Stimulated activated CD4-positive, alpha-beta T cell treated with anti-CD3 and anti-CD28 coated beads, Interleukin-4, amount 100 ng/mL, for 4 hours (primary cell): ENCODE measurements at places on chromosomes 2 and 18.

- no peak for DNase-seq
Observed at GRCh38 chr2:3986530-3987258, 283.3 kb downstream of the DCDC2C start.

DNA sequence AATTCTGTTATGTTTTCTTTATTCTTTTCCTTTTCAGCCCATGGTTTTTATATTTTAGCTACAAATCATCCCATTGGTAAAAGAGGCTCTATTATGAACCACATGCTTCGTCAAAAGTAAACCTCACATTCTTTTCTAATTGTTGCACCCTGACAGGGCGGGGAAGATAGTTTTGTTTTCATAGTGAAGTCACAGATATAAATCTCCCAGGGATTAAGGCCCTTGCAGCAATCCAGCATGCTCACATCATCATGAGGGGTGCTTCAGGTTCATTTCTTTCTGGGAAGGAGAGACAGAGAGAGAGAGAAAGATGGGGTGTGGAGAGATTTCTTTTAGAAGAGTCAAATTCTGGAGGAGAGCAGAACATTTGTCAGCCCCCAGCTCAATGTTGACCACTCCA is 124.5 kb upstream of the CDC42EP3 start:
- DNase-seq, result no peak

DNA sequence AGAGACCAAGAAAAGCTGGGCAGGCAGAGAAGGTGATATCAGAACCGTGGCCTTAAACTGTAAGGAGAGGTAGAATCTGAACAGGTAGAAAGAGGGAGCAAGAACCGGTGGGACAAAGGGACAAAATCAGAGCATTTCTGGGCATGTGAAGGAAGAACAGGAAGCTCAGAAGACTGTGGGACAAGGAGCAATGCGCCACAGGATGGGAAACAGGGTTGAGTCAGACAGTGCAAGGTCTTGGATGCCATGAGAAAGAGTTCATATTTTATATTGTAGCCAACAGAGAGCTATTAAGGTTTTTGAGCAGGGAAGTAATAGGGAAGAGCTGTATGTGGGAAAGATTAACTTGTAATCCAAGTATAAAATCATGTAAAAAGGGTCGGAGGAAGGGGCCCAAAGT is 106.4 kb upstream of the UGP2 start:
- no peak for DNase-seq

DNA sequence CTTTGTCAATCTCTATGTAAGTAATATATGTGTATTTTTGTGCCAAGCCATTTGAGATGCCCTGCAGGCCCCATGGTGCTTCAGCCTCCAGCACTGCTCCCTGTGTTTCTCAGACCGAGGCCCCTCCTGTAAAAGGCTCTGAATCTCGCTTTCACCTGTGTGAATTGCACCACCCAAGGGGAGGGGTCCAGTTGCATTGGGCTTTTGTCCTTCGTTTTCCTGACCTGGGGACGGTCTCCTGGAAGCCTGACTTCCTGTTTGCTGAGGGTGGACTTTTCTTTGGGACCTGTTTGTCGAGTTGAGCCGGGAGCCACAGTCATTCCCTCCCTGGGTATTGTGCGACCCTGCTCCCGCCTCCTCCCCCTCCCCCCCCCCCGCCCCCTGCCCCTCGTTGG is 48.9 kb downstream of the AGAP1 start:
- DNase-seq, result no peak

DNA sequence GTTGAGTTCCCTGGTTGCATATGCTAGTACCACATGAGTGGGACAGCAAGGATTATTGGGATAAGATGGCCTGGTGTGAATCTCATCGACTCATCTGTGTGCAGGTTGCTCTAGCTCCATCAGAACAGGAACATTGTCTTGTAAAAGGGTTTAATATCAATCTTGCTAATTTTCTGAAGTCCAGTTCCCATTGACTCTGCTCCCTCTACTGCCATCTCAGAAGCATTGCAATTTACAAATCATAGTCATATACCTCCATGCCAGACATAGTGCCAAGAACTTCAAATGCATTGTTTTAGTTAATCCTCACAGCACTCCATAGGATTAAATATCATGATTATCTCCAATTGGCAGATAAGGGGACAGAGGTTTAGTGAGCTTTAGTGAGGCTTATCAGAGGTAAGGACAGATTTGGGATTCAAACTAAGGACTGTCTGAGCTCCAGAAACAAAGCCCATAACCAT is 4.8 kb upstream of the STAT4 start:
- no peak for DNase-seq

GRCh38 chr2:105328281-105329196 is 996 bp downstream of the TGFBRAP1 start:
- DNase-seq, result peak; percentile 5

GRCh38 chr2:205698286-205699268 is 16.3 kb downstream of the NRP2 start:
- DNase-seq, result no peak

DNA sequence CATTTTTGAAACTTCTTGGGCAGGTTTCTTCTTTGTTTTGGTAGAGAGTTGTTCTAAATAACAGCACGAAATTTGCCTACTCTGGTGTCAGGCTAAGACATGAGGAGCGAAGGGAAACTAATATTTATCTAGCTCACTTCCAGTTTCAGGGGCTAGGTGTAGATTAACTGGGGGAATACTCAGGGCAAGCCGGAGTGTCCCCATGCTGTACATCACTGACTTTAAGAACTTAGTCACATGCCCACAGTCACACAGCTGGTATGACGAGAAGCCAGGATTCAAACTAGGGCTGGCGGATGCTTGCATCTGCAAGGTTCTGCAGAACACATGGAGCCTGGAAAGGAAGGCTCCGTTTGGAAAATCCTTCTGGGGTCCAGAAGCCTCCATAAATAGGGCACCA is 133.3 kb downstream of the ALPK2 start:
- no peak for DNase-seq

GRCh38 chr2:229920011-229920641 is 1.7 kb downstream of the TRIP12 start:
- DNase-seq, result peak; percentile 12

DNA sequence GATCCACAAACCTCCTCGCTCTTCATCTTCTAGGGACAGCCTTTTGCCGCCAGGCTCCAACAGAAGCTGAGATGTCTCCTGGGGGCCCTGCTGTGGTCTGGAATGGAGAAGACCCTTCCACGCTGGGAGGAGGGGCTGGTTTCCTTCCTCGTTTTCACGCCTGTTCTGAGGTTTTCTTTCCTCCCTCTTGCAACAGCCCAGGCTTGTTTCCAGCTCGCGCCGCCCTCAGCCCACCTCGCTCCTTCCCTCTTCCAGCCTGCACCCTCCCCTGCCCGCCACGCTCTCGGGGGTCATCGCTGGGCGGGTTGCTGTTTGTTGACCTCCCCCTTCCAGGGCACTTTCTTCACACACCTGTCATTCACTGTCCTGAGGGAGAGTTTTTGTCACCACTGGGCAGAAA is 55.4 kb downstream of the VAPA start:
- no peak for DNase-seq

GRCh38 chr2:668000-668398 is 9.2 kb downstream of the TMEM18 start:
- DNase-seq, result no peak

GRCh38 chr18:58069721-58070292 is 25.8 kb downstream of the NEDD4L start:
- DNase-seq, result no peak

DNA sequence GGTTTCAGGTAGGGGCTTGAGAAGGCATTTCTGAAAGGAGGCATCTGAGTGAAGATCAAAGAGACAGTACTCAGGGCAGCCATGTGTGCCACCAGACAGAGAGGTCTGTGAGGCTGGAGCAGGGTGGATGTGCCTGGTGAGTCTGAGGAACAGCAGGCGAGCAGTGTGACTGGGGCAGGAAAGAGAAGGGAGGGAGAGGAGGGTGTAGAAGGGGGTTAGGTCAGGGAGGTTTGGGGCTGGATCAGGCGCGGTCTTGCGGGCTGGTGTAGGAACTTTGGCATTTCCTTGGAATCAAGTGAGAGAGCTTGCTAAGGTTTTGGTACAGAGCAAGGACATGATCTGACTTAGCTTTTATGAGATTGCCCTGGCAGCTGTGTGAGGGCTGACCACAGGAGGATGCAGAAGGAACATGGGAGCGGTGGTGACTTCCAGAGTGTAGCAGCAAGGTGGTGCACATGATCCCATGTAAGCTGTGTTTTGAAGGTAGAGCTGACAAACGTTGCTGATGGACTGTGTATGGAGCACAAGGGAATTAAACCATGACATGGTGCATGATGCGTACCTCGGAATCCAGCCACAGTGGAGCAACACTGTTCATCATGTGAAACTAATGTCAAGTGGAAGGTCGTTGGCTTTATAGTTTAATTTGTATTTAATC is 13.9 kb downstream of the RAB31 start:
- DNase-seq, result no peak

- DNase-seq, result peak; percentile 56
Observed at GRCh38 chr2:227884511-227884947, 13.1 kb downstream of the DAW1 start.

DNA sequence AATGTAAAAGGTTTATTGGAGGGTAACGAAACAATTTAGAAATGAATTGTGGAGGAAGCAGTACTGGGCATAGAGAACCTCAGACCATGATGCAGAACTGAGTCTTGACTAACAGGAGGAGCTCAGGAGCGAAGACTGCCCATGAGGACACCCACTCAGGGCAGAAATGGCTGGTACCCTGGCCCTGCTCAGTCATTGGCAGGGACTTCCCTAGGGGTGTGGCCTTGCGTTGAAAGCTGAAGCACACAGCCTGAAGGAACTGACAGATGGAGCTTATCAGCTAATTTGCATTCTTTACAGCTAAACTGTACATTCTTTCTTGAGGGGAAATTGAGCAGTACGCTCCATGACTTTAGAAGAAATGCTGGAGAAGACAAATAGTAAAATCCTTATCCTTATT is 57.1 kb downstream of the PDK1 start:
- DNase-seq, result no peak

DNA sequence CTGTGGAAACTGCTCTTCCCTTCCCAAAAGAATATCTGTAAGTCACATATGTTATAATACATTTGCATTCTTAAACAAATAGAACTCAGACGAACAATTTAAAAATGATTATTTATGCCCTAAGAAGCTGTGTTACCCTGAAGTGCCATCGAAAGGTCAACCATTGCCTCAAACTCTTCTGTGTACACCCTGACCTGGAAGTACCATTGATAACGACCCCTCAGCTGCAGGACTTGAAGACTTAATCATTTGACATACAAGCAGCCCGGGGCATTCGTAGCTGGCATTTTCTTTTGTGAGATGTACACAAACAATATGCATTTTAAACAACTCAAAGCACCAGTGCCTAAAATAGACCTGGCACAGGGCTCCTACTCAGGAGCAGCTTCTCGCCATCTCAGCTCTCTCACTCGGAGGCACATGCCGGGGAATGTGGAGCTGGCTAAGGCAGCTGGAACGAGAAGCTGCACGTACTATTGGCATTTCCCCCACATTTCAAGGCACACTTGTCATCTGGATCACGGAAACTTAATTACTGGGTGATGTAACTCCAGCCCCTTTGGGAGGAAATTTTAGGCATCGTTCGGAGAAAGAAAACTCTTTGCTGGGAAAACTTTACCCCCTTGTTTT is 170.0 kb upstream of the GALNT5 start:
- no peak for DNase-seq

DNA sequence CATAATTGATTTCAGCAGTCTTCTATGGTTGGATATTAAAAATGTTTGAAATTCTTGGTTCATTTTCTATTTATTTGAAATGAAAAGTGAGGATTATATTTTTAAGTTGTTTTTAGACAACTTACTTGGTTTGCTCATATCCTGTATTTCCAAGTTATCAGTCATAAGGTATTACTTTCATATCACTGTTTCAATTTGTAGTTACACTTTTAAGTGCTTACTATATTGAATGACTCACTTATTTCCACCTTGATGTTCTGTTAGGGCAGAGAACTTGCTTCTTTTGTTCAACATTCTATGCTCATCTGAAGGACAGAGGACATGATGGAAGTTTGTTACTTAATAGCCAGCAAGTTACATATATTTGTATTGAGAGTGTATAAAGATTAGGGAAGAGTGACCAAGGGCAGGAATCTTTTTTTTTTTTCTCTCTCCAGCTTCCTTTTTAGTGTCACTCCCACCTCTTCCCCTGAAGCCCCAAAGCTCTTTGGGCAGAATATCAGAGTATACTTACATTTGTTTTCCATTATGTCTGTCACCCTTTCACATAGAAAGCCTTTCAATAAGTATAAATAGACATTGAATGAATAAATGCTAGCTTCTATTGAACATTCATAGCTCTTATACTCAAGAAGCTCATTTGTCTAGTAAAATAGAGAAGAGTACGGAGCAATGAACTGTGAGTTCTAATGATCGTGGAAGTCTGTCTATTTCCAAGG is 28.1 kb downstream of the PIK3C3 start:
- DNase-seq, result no peak

DNA sequence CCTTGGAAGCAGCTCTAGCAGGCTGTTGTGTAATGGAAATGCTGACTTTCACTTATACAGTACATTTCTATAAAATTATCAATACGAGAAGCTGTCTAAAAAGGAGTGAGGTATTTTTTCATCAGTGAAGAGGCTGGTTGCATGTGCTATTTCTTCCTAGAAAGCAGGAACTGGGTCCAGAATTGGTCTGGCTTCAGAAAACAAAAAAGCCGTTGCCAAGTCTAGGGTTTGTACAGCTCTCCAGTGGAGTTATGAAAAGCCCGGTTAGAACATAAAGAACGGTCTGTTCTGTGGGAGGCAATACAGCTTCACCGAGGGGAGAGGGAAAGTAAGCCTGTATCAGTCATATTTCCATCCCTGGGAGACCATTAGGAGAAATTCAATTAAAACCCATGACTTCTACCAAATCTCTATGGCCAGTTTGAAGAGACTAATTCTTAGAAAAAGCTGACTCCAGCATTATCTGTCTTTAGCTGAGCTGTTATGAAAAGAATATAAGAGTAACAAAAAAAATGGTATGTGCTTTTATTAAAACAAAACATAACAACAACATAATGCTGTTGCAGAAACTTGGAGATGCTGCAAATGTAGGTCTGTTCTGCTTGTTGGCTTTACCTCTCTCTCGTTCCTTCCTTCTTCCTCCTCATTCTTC is 217.0 kb downstream of the CMPK2 start:
- no peak for DNase-seq

- no peak for DNase-seq
Observed at GRCh38 chr2:15615301-15615920, 23.7 kb downstream of the DDX1 start.

DNA sequence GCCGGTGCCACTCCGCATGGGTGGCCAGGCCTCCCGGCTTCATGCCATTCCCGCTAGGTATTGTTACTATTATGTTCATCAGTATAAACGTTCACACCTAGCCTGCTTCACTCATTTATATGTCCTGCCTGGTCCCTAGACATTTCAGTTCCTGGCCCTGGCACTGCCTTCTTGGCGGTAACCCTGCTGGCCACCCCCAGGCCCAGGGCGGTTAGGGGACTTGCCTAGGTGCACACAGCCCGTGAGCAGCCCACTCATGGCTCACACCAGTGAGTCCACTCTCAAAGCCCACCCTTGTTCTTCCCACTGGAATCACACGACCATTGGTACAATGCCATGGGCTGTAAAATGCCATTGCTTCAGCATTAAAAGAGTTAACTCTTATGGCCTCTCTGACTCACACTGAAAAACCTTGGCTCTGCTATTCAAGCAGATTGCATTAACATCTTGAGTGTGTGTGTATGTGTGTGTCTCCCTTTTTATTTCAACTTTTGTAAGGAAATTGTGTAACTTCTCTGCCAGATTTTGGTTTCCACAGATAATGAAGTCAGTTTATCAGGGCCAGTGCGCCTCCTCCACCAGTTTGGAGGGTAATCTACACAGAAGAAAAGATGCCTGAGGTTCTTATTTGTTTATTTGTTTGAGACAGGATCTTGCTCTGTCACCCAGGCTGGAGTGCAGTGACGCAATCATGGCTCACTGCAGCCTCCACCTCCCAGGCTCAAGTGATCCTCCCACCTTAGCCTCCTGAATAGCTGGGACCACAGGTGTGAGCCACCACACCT is 74.2 kb downstream of the RAB31 start:
- no peak for DNase-seq

- DNase-seq, result no peak
Observed at GRCh38 chr2:219739866-219740440, 112.5 kb downstream of the SLC4A3 start.
